ENCODE measurements at places on chromosomes 13 and 19. TPM values are rescaled to one million over a fixed set of nuclear protein-coding genes. Genes with fewer than 3 reads are reported as not detected.

The PROZ gene
- total RNA-seq, result not detected

DNA sequence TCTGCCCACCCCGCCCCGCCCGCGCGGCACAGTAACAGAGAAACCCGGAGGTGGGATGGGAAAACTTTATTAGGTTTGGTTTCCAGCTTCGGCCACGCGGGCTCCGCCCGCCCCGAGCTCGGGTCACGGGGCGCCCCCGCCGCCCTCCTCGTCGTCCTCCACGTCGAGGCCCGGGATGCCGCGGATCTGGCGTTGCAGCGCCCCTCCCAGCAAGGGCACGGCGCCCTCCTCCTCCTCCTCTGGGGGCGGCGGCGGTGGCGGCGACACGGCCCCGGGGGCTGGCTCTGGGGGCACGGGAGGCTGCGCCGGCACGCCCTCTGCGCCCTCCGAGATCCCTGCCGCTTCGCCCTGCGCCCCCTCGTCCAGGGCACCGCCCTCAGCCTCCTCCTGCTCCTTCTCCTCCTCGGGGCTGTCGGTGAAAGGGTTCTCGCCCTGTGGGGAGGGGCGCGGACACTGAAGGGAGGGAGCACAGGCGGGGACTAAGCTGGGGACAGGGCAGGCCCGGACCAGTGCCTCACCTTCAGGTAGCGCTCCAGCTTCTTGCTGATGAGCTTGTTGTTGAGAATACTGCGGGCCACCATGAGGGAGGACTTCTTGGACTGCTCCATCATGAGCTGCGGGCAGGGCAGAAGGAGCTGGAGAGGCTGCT is 536 bp upstream of the AKAP8 start:
- DNase-seq, result peak; percentile 75

The LYL1 gene
- total RNA-seq, result not detected

The ERICH6B gene
- not detected for total RNA-seq

DNA sequence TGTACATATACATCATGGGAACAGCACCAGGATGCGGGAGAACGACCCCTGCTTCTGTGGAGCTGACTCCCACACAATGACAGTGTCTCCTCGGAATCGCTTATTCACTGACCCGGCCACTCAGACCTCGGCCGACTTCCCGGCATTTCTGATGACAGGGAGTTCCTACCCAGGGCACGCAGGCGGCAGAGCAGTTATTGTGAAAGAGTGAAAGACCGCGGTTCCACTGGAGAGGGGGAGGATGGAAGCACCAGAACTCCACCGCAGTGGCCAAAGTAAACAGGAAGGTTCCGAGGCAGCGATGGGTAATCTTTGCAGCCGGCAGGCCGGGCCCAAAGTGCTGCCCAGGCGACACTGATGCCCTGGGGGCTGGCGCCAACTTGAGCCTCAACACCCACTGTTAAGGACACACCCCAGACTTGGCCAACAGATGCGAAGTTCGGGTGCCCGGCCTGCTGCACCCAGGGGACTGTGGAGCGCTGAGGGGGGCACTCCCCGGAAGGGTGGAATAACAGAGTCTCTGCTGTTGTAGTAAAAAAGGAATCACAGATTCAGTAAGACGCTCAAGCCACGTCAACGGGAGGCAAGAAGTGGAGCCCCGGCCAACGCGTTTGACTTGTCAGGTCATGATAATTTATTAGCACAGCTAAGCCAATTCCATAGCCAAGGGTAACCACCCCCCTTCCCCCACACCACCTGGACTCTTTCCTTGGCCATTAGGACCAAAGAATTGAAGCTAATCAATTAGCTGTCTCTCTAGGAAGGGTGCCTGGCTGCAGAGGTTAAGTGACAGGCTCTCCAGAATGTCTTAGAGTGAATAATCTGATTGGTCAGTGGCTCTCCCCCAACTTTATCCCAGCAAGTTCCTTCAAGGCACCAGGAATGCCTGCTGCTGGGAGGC is 5.8 kb downstream of the MLLT1 start:
- DNase-seq, result peak; percentile 98

The ELSPBP1 gene
- total RNA-seq, result 24.4 TPM

DNA sequence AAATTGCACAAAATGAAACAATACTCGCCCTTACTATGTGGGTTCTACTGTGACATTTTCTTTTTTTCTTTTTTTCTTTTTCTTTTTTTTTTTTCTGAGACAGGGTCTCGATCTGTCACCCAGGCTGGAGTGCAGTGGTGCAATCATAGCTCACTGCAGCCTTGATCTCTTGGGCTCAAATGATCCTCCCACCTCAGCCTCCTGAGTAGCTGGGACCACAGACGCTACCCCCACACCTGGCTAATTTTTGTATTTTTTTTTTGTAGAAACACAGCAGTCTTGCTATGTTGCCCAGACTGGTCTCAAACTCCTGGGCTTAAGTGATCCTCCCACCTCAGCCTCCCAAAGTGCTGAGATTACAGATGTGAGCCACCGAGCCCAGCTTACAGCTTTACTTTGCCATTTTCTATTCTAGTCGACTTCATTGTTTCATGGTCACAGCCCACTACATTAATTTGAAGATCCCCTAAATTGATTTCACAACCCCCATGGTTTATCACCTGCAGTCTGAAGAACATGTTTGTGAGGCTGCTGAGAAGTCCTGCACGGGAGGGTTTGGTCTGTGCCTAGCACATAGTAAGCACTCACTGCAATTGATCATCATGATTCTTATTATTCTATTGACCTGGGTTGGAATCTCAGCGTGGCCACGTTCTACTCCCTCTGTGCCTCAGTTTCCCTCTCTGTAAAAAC is 3.8 kb downstream of the BCL3 start:
- DNase-seq, result no peak

DNA sequence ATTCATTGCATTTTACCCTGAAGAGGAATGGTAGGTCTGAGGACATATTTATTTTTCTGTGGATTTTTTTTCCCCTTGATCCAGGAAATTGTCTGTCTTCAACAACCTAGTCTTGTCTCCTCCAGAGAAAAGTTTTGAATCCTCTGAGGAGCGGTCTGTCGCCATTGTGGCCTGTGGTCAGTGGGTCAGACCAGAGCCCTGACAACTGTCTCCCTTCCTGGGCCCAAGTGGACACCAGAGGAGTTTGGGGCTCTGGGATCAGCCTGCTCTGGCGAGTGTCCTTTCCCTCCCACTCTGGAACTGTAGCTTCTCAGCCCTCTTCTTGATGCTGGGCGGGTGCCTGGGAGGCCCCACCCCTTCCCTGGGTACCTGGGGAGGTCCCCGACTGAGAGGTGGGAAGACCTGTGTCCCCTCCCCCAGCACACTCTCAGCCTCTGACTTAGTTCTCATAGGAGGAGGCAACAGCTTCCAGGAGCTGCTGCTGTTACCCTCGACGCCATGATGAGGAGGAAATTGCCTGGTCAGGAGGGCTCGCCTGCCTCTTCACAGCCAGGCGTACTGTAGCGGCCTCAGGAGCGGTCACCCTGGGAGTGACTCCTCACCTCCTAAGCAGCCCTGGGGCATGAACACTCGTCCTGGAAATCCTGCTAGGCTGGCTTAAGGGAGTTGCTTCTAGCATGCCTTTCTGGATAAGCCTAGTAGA is 110.3 kb downstream of the GGACT start:
- DNase-seq, result no peak

The SLC25A42 gene
- 8.4 TPM for total RNA-seq

The PSPN gene
- 1.3 TPM for total RNA-seq

DNA sequence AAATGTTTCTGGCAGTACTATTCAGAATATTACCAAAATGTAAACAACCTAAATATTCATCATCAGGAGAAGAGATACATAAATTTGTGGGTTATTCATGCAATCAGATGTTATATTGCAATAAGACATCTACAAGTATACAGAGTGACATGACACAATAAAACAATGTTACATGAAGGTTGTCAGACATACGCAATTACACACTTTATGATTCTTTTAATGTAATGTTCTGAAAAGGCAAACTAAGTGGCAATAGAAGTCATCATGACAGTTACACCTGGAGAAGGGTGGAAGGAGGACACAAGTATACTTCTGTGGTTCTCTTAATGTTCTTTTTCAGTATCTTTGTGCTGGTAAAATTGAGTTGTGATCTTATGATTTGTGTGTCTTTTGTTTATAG is 95.8 kb upstream of the PRR20A start:
- DNase-seq, result no peak

DNA sequence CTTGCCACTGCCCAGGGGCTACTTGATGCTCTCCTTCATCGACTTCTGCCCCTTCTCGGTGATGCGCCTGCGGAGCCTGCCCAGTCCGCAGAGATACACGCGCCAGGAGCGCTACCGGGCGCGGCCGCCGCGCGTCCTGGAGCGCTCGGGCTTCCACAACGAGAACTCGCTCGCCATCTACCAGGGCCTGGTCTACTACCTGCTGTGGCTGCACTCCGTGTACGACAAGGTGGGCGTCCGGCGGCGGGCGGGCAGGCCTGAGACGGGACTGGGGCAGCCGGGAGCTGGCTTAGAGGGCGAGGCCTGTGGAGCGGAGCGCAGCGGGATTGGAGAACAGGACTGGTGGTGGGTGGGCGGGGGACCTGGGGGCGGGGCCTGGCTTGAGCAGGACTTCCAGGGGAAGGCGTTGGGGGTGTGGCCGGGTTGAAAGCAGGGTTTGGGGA is 12.7 kb upstream of the PSMD8 start:
- no peak for DNase-seq

DNA sequence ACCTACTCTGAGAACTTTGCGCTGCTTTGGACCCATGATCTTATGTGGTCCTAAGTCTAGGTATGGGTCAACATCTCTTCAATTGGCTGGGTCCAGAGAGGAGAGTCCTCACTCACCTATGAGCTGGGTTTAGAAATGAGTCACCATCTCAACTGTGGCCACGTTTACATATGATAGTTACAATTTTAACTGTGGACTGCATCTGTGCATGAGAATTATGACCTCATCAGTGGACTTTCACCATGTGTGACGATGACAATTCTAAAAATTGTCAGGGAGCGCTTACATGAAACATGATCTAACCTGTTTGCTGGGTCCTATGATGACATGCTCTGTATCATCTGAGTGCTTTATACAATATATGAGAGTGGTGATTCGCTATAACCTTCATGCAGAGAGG is 12.7 kb upstream of the ZNF724 start:
- no peak for DNase-seq

- no peak for DNase-seq
Measured at GRCh38 chr13:24931450-24932251, 164.3 kb upstream of the PABPC3 start.

The PPM1N gene
- 0.64 TPM for total RNA-seq

- no peak for DNase-seq
Measured at GRCh38 chr13:70394031-70394548, 285.8 kb upstream of the KLHL1 start.

The MIR17HG gene
- 0.44 TPM for total RNA-seq

The TUBA3C gene
- 1.3 TPM for total RNA-seq

The GFY gene
- total RNA-seq, result not detected

DNA sequence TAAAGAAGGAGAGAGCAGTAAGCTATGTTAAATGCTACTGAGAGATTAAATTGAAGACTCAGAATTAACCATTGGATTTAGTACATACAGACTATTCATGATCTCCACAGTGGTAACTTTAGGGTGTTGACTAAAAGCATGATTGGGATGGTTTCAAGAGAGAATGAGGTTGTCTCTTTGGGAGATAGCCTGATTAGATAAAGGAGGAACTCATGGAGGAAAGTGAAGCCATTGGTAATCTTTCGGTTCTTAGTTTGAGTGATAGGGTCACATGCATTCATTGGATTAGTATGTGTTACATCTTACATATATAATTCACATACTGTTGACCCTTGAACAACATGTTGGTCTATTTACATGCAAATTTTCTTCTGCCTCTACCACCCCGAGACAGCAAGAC is 18.8 kb upstream of the KL start:
- DNase-seq, result no peak

GRCh38 chr19:23770672-23771250 is 12.1 kb upstream of the ZNF681 start:
- no peak for DNase-seq

The SAMD1 gene
- total RNA-seq, result 43.2 TPM

DNA sequence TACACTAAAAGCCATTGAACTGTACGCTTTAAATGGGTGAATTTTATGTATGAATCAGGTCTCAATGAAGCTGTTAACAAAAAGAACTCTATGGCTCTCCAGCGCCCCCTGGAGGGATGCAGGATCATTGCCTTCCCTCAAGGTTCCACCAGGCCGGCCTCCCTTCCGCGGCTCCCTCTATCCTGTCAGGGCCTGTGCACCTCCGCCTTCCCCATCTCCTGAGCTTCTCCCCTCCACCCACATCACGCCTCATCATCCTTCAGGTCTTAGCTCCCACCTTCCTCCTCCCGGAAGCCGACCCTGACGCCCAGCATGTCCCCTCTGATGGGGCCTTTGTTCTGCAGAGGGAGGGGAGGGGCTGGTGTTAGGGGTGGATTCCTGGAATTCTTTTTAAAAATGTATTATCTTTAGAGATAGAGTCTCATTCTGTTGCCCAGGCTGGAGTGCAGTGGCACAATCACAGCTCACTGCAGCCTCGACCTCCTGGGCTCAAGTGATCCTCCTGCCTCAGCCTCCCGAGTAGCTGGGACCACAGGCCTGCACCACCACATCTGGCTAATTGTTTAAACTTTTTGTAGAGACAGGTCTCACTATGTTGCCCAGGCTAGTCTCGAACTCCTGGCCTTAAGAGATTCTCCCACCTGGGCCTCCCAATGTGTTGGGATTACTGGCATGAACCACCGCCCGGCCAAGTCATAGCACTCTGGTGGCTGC is 27.7 kb downstream of the MEIS3 start:
- DNase-seq, result peak; percentile 63

The DENND1C gene
- total RNA-seq, result not detected

- DNase-seq, result no peak
Measured at GRCh38 chr13:40220299-40220935, 446.0 kb downstream of the FOXO1 start.

GRCh38 chr19:57010541-57010940 is 109.2 kb upstream of the USP29 start:
- DNase-seq, result no peak

The ZNF177 gene
- 3.1 TPM for total RNA-seq

- DNase-seq, result no peak
Measured at GRCh38 chr13:74555651-74556420, 421.6 kb upstream of the KLF12 start.

DNA sequence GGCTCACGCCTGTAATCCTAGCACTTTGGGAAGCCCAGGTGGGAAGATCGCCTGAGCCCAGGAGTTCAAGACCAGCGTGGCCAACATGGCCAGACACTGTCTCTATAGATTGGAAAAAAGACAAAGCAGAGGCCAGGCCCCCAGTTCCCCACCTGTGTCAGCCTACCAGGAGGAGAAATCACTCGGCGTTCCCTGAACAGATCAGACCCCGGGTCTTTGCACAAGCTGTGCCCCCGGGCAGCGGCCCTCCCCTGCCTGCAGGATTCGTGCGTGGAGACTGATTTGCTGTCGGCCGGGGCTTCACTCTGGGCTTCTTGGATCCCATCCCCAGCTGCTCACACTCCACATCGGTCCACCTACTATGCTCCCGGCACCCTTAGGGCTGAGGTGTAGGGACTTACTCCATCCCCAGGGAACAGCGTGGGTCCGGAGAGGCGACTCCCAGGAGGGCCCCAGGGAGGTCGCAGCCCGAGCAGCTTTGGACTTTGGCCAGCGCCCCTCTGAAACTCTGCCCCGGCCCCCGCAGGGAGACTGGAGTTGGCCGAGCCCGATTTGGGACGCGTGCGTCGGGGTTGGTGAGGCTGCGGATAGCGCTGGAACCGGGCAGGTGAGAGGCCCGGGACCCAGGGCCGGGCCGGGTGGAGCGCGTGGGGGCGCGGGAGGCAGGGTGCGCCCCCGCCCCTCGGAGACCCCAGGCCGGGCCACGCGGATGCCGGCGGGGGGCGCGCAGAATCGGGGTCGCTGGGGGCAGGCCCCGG is 515 bp upstream of the EFNA2 start:
- no peak for DNase-seq

The CYP4F22 gene
- total RNA-seq, result not detected
